ENCODE measurements at places on chromosomes 12 and 14.

DNA sequence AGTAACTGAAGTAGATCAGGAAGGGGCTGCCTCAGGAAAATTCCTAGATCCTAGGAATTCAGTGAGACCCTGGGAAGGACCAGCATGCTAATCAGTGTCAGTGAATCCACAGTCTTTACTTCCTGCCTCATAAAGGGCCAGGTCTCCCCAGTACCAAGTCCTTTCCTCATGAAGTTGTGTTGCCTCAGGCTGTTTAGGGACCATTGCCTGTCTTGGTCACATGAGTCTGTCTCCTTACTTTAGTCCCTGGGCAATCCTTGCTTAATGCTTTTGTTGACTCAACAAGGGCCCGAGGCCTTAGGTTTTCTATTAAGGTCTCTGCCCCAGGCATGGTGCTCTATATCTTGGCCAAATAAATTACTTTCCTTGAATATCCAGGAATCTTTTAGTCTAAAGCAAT is 16.1 kb upstream of the ATF1 start:
- no peak for DNase-seq

GRCh38 chr12:98227162-98227561 is 288.2 kb upstream of the TMPO start:
- no peak for DNase-seq

GRCh38 chr12:6928703-6929407 is 1.1 kb downstream of the ATN1 start:
- DNase-seq, result no peak

GRCh38 chr12:52956987-52957386 is 8.1 kb downstream of the KRT18 start:
- peak; percentile 64 for DNase-seq

- no peak for DNase-seq
Observed at GRCh38 chr12:31325524-31325875, 450 bp downstream of the SINHCAF start.

DNA sequence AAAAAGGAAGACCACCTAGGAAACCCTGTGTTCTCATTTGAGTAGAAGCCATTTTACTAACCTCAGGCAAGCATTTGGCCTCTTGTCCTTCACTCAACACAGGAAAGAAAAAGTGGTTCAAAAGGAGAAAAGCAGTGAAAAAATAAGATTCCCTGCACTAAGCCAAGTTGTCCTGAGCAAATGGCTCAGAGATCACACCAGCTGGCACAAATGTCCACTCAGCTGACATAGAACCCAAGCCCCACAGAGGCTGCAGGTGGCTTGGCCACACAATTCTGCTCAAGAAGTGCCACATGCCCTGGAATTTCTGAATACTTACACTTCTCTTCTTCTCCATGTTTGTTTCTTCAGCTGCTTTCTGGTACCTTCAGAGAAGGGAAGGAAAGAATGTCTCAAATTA is 52.0 kb downstream of the LIMA1 start:
- no peak for DNase-seq

- DNase-seq, result no peak
Observed at GRCh38 chr12:121537814-121538698, 42.8 kb downstream of the KDM2B start.

- DNase-seq, result no peak
Observed at GRCh38 chr14:91078095-91078737, 17.8 kb upstream of the RPS6KA5 start.

- DNase-seq, result no peak
Observed at GRCh38 chr14:60573943-60574495, 65.1 kb downstream of the SIX6 start.

DNA sequence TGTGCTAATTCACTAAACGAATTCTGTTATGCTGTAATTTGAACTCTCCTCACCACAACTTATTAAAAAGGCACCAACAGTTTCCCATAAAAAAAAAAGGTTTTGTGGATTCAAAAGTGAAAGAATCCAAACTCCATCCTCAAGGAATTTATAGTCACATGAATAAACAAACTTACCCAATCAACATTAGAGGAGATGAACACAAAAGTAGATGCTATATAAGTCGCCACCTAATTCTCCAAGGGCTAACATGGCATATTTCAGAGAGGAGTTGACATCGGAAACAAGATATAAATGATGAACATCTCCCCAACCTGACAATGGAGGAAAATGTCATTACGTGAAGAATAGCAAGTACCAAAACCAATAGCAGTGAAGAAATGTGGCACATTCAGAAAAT is 265.5 kb upstream of the PRKD1 start:
- DNase-seq, result no peak

GRCh38 chr12:42496886-42497285 is 92.7 kb downstream of the PRICKLE1 start:
- no peak for DNase-seq

DNA sequence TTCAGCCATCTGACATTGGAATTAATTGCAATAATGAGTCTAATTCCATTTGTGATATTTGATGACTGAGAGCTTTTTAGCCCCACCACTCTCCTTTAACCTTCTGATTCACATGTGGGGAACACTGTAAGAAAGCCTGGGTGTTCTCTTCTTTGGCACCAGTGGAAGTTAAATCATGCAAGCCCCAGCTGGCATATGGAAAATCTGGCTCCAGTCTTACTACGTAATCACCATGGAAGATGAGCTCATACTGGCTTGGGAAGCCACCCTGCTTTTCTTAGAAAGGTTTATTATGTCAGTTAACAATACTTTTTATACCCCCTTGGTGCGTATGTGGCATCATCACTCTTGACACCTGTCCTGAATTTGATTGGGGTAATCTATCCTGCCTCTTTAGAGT is 479.3 kb downstream of the SLC16A7 start:
- DNase-seq, result no peak

DNA sequence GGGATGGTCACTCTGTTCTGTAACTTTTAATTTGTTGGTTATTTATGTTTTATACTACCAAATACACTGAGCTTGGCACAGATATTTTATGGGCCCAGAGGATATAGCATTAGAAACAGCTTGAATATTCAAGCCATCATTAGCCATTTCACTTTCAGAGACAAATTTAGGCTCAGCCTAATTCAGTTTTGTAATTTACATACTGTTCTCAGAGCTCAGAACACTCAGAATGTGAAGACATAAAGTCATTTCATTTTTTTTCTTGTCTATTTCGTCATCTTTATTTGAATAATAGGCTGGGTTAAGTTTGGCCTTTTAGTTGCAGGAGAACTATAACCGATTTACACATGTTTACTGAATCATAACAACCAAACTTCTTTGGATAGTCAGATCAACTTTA is 361.7 kb downstream of the SNAPC1 start:
- DNase-seq, result no peak

DNA sequence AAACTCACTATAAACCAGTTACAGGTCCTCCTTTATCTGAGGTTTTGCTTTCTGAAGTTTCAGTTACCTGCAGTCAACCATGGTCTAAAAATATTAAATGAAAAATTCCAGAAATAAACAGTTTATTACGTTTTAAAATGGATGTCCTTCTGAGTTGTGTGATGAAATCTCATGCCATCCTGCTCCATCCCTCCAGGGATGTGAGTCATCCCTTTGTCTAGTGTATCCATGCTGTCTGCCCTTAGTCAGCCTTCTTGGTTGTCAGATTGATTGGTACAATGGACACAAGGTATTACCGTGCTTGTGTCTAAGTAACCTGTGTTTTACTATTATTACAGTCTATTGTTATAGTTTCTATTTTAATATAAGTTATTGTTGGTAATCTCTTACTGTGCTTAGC is 328.3 kb downstream of the APAF1 start:
- peak; percentile 43 for DNase-seq

- no peak for DNase-seq
Observed at GRCh38 chr12:114190971-114191370, 215.0 kb downstream of the TBX5 start.

DNA sequence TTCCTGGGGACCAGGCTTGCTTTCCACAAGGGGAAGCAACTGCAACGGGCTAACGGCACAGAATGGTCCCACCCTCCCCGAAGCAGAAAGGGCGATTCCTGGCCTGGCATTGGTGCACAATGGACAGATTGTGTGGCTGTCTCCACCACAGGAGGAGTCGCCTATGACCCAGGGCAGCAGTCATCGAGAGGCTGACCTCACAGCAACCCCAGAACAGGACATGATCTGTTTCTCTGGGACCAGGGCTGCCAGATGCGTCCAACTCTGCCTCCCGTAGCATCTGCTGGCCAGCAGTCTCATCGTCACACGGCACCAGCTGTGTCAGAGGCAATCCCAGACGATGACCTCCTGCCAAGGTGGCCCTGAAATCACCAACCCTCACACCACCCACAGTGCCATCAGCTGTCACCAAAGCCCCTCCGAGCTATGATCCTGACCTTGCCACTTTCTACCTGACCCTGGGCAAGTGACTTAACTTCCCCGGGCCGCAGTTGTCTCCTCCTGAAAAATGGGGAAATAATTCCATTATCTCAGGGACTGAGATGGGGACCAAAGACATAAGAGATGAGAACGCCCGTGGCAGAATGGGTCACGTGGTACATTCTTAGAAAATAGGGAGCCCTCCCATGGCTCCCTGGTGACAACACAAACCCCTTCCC is 86.7 kb downstream of the CHGA start:
- peak; percentile 46 for DNase-seq

Data from SW480 (cell line).